ENCODE measurements at places on chromosomes 13 and 19. TPM values are rescaled to one million over a fixed set of nuclear protein-coding genes. Genes with fewer than 3 reads are reported as not detected.

CD209 gene
- total RNA-seq: not detected

SIGLEC6 gene
- total RNA-seq: not detected

LGALS4 gene
- total RNA-seq: not detected

HNRNPA1L2 gene
- 4.7 TPM for total RNA-seq

EFNA2 gene
- total RNA-seq: 34.7 TPM

GNG7 gene
- total RNA-seq: 9.6 TPM

APOC4 gene
- not detected for total RNA-seq

C19orf18 gene
- not detected for total RNA-seq

MYO1F gene
- 0.15 TPM for total RNA-seq

CACNG6 gene
- not detected for total RNA-seq

ZNF441 gene
- total RNA-seq: 7.3 TPM

CBY2 gene
- not detected for total RNA-seq

FFAR2 gene
- not detected for total RNA-seq

ZNF724 gene
- 75.1 TPM for total RNA-seq

LIPE gene
- 5.0 TPM for total RNA-seq

MTUS2 gene
- 0.67 TPM for total RNA-seq

RAB3A gene
- 1.1 TPM for total RNA-seq

PSMC4 gene
- total RNA-seq: 85.1 TPM

SYNE4 gene
- total RNA-seq: 10.9 TPM

CEACAM3 gene
- not detected for total RNA-seq

FAM216B gene
- total RNA-seq: not detected

ADPRHL1 gene
- 0.43 TPM for total RNA-seq

PEG3 gene
- not detected for total RNA-seq

APLP1 gene
- 191 TPM for total RNA-seq

COL5A3 gene
- 0.15 TPM for total RNA-seq

CALR3 gene
- 0.09 TPM for total RNA-seq

IRGC gene
- total RNA-seq: not detected

IGSF23 gene
- total RNA-seq: not detected
